Vagina (tissue), 2 donors: ENCODE measurements at places on chromosomes 5 and 9. TPM values are rescaled to one million over a fixed set of nuclear protein-coding genes. Genes with fewer than 3 reads are reported as not detected.

AGPAT2 gene
- 87.2 TPM for total RNA-seq

CRHBP gene
- total RNA-seq, result 5.9 TPM

TRAPPC13 gene
- 11.0 TPM for total RNA-seq

THBS4 gene
- 0.98 TPM for total RNA-seq

DNA sequence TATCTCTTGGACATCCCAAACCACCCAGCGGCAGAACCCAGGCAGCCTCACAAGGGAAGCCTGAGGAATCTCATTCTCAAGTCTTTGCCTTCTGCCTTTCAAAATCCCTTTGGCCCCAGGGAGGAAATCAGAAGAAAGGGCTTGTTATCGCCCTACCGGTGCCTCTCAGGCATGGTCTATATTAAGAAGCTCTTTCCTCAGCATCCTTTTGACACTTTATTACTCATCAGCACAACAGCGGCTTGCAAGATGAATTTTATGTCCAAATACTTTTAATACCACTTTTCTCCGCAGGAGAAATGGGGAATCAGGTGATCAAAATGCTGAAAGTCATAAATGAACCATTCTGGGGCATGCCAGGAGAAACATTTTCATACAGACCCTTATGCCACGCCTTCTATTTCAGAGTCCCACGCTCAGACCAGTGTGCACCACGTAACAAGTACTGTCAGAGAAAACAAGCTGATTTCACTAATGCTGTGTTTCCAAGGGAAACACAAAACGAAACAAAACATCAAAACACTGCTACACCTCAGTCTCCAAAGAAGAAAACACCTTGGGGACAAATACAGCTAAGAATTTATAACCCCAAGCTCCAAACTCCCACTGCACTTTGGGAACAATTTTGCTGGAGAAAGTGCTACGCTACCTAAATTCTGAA is 30.0 kb downstream of the RAPGEF1 start:
- DNase-seq, result no peak

DNA sequence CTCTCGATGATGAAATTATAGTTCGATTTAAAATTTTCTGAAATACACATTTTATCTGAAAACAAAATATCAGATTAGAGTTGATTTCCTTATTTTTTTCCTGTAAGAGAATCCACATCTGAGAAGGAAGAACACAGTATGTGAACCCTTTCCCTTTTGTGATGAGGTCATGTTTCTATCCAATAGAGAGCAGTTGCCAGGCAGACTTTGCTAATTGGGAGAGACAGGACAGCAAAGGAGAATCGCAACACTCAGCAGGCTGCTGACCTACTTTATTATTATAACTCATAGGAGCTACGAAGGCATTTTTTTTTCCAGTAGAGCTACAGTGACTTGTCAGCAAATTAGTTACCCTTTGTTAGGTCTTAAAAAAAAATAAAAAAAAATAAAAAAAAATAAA is 242.1 kb downstream of the HCN1 start:
- DNase-seq, result no peak

- no peak for DNase-seq
Measured at GRCh38 chr5:73694089-73694488, 68.1 kb downstream of the ARHGEF28 start.

DNA sequence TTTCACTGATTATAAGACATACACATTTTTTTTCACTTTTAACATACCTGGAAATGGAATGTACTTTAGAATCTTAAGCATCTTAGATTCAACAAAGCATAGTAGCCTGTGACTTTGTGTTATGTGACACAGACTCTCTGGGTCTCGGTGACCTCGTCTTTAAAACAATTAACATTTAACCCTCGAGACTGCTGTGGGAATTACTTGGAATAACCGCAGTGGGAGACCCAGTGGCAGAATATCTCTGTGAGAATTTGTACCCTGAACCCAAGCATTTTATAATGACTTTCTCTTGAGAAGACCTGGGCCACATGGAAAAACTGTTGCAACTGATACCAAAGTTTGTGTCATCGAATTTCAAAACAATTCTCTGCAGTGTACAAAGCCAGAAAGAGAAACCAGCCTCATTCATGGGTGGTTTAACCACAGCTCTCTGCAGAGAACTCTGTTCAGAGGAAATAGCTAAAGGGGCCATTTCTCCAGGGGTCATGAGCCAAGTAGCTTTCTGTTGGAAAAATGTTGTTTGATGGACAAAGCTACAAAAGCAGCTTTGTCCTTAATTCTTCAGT is 10.0 kb upstream of the RETREG1 start:
- DNase-seq, result no peak

- no peak for DNase-seq
Measured at GRCh38 chr5:176406436-176407052, 9.8 kb downstream of the CLTB start.

- DNase-seq, result no peak
Measured at GRCh38 chr9:76866689-76867088, 39.2 kb downstream of the PRUNE2 start.

DNA sequence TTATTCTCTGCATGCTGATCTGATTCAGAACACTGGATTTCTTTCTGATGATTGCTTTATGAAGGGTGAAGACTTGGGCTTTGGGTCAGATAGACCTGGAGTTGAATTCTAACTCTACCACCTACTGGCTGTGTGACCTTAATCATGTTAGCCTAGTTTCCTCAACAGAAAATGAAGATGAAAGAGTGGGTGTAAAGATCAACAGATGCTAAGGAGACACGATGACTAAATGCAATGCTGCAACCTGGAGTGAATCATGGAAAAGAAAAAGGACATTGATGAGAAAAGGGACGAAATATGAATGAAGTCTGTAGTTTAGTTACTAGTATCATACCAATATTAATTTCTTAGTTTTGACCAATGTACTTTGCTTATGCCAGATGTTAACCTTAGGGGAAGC is 27.8 kb upstream of the DENND1A start:
- no peak for DNase-seq

DNA sequence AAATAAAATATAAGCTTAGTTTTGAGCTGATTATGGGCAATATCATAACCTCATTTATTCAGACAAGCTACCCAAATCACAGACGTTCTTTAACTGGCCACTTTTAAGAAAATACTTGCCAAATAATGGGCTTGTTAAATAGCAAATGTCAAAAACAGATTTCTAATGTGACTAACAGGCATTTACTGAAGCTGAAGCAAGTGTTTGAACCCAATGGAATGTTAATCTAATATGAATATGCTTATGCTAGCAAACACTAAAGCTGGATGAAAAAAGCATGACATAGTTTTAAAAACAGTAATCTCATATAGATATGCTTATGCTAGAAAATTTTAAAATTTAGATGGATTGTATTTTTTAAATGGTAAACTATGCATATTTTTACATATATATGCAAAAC is 411.6 kb upstream of the PTGER4 start:
- DNase-seq, result no peak

- no peak for DNase-seq
Measured at GRCh38 chr9:113513536-113513935, 50.0 kb downstream of the RGS3 start.

GRCh38 chr5:59107692-59108091 is 524.8 kb downstream of the RAB3C start:
- no peak for DNase-seq

DNA sequence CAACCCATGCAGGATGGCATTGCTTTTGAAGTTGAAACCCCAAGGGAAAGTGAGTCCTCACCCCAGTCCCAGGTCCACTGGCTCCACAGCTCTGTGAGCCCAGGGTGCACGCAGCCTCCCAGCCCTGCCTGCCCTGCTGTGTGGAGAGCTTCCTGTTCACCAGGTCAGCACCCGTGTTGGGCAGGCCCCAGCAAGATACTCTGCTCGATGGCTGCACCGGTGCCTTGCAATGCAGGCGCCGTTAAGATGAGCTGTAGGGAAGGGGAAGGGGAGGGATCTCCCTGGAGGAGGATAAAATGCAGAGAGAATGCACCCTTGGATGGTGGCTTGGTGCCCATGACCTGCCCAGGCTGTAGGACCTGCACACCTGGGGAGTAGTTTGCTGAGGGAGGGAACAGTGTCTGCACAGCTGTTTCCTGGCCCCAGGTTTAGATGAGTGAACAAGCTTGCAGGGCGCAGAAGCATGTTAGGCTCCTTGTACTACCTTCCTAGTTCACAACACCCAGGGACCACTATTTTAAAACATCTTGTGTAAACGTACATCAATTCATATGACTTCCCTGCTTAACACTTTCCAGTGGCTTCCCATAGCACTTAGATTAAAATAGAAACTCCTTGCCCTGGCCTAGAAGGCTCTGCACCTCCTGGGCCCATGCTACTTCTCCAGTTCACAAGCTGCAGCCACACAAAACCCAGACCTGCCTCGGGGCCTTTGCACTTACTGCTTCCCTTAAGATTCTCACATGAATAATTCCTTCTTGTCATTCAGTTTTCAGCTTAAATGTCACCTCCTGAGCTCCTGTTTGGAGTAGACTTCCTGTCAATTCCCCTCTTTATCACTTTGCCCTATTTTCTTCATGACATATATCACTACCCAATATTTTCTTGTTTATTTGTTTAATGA is 19.6 kb downstream of the FAT2 start:
- no peak for DNase-seq

DNA sequence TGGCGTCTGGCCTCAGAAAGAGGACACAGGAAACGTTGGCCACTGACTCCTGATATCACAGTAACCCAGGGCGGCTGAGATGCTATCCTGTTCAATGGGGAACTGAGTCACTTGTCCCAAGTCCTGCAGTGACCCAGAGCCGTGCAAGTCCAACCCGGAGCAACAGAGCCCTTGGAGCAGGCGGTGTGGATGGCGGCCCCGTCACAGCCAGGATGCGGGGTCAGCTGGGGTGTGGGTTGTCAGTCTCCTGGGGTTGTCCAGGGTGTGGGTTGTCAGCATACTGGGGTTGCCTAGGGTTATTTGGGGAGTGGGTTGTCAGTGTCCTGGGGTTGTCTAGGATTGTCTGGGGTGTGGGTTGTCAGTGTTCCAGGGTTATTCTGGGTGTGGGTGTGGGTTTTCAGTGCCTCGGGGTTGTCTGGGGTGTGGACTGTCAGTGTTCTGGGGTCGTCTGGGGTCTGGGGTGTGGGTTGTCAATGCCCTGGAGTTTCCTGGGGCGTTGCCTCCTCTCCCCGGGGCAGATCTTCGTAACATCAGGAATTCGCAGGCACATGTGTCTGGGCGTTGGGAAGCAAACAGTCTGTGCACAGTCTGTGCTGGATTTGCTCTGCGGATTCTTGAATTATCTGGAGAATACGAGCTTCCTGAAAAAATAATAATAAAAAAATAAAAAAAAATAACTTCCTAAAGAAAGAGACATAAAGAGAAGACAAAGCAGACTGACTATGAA is 257.5 kb downstream of the PARP8 start:
- no peak for DNase-seq

GRCh38 chr5:78509884-78510769 is 138.4 kb downstream of the LHFPL2 start:
- DNase-seq, result no peak

DNA sequence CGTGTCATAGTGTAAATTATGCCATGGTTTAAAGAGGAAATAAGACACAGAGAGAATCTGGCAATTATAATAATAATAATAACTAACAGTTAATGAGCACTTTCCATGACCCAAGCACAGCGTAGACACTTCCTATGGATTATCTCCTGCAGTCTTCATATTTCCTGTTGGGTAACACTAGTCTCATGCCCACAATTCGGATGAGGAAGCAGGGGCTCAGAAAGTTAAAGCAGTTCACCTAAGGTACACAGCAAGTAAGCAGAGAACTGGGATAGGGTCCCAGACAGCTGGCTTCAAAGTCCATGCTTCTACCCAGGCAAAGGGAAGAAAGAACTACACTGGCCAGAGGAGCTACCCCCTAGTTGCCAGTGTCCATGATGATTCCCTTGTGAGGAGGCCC is 27.9 kb upstream of the TGFBI start:
- DNase-seq, result no peak

DNA sequence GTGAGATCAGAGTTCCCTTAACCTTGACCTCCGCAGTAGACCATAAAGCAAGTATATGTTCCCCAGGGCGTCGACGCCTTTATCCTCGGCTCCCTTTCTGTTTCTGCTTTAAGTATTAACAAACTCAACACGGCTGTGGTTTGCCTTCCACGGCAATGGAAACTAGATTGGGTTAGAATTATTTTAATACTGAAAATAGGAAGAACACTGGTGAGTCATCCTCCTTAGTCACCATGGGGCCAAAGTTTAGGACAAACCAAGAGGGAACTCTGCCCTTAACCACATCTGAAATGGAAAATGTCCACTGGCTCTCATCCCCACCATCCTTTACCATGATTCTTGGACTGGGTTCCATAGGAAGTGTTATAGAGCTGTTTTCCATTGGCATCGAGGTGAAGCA is 386.1 kb downstream of the ACTL7B start:
- DNase-seq, result no peak

DNA sequence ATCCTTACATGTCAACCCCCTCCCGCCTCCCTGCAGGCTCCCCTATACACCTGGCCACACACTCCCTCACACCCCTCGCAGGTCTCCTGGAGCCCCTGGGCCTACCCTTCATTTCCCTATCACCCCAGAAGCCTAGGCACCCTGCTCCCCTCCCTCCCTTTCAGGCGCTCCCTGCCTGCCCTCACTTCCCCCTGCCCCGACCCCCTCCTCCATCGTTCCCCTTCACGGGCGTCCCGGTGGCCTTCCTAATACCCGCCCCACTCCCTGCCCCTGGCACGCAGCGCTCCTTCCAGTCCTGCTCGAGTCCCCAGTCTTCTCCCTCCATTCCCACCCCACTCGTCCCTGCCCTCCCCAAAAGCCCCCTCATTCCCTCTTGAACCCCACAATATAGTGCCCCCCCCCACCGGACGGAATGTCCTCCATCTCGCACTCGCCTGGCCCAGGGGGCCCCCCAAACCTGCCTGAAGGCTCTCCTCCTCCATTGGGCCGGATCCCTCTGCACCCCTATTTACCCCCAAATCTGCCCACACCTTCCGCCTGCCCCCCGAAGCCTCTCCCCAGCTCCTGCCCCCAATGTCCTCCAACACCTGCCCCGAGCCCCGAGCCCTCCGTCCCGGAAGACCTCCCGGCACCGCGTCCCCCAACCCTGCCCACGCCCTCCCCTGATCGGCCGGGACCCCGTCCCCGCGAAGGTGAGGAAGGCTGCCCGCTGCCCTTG is 746 bp downstream of the STRBP start:
- DNase-seq, result no peak

DNA sequence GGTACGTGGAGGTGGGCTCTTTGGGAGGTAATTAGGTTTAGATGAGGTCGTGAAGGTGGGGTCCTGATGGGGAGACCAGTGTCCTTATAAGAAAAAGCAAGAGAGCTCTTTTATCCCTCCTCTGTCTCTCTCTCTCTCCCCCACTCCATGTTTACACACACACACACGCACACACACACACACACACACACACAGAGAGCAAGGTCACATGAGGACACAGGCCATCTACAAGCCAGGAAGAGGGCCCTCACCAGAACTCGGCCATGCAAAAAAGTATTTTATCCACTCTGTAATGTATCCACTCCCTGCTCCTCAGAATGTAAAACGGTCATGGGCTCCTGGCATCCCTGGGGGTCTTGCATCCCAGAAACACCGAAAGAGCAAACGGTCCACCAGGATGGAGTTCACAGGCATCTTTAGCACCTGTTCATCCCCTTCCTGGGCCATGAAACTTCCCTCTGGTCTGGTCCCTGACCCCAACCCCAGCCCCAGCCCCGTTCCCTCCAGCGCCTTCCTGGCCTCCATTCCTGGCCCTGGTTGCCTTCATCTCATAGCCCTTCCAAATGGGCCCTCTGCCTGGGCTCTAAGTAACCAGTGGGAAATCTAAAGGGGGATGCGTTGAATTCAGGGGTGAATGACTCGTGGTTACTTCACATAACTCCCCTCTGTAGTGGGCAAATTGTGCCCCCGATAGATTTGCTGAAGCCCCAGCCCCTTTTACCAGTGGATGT is 88.8 kb downstream of the NSUN2 start:
- peak; percentile 65 for DNase-seq
